ENCODE measurements at places on chromosomes 6 and 20. TPM values are rescaled to one million over a fixed set of nuclear protein-coding genes. Genes with fewer than 3 reads are reported as not detected.

DNA sequence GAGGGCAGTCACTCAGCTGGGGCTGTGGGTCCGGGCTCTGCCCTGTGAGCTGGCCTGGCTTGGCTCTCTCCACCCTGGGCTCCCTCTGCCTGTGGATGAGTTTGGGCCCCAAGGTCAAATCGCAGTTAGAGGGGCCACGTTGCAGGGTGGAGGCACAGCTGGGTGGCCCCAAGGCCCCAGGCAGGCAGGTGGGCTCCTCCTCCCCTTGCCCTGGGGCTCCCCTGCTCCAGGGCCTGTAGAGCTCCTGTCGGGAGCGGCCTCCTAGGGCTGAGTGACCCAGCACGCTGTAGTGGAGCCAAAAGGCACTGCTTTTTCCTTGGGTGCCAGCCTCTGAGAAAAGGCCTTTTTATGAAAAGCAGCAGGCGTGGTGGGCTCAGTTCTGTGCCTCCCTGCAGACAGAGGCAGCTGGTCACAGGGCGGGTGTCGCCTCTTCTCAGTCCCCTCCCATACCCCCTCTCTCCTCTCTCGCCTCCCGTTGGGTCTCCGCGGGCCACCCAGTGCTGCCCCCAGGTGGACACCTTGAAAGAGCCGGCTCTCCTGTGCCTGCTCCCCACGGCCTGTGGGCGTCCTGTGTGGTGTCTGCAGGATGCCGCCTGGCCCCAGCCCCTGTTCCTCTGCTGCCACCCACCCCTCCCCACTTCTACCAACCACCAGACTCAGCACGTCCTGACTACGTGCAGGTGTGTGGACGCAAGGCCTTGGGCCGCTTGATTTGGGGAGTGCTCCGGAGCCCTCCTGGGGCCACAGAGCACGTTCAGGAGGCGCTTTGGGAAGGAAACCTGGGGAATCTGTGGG, 13.2 kb downstream of the SS18L1 start:
- peak; percentile 72 for DNase-seq

The PPP1R16B gene
- 91.1 TPM for total RNA-seq

DNA sequence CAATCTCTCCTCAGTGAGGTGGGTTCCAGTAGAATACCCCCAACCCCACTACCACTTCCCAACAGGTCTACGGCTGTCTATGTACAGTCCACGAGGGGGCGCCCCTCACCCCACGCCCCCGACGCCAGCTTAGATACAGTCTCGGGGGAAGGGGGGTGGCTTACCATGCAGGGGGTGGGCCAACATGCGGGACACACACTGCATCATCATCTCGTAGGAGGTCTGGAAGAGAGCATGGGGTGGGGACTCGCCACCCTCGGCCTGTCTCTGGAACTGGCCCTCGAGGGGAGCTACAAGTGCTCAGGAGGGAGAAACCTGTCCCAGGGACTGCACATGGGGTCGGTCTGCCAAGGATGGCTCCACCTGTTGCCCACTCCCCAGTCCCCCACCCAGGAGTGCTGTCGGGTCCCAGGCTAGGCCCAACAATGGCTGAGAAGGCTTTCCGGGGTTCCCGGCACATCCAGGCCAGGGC, 8.5 kb downstream of the MTCH1 start:
- no peak for DNase-seq

The EDN1 gene
- total RNA-seq, result 1.1 TPM

DNA sequence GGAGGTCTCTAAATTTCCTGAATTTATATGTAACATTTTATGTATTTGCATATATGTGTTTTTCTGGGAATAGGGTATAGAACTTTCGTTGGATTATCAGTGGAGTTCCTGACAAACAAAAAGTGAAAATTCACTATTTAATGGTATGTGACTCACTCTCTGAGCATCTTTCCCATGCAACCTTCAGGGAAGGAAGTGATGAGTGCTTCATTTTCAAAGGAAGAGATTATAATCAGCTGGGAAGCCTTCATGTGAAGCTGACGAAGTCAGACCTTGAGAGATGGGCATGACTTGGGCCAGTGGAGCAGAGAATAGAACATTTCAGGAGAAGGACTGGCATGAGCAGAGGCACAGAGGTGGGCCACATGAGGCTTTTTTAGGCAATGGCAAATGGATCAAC, 72.7 kb downstream of the FAXC start:
- DNase-seq, result no peak

GRCh38 chr6:1995636-1996035, 249.8 kb downstream of the GMDS start:
- no peak for DNase-seq

GRCh38 chr6:13700232-13700631, 11.4 kb downstream of the RANBP9 start:
- DNase-seq, result no peak
